Mesenteric fat pad (tissue), 1 donor: ENCODE measurements at places on chromosomes 3 and 15.
A peak's percentile ranks its signal among the peaks of the same experiment; 100 is the strongest.

DNA sequence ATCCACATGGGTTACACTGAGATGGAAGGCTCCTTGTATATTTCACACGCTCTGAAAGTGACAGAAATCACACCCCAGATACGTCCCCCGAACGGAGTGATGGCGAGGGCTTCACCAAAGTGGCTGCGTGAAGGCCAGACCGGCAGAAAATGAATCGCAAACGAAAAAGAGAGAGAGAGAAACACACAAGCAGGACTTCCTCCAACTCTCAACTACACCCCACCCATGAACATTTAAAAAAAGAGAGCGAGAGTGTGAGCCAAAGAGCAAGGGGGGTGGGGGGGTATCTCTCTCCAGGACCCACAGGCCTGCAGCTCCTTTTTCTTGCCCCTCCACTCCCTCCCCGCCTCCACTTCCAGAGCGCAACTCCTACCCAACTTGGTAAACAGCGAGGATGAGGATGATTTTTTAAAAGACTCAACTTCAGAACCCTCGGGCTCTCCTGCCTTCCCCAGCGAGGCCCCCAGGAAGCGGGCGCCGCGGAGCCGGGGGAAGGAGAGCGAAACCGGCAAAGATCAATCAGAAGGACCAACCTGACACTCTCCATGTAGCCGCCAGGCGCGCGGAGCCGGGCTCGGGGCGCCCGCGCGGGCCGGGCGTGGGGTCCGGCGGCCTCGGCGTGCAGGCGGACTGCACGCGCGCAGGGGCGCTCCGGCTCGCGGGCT lies 519.1 kb downstream of the FOXP1 start:
- peak; percentile 91 for DNase-seq

DNA sequence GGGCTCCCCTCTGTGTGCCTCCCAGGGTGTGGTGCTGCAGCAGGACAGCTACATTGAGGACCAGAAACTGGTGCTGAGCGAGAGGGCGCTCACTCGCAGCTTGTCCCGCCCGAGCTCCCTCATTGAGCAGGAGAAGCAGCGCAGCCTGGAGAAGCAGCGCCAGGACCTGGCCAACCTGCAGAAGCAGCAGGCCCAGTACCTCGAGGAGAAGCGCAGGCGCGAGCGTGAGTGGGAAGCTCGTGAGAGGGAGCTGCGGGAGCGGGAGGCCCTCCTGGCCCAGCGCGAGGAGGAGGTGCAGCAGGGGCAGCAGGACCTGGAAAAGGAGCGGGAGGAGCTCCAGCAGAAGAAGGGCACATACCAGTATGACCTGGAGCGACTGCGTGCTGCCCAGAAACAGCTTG lies 53.7 kb downstream of the KLHL25 start:
- no peak for DNase-seq

GRCh38 chr3:29565236-29565635 lies 284.4 kb downstream of the RBMS3 start:
- DNase-seq = no peak

- DNase-seq = no peak
Observed at GRCh38 chr3:152261329-152261728, 7.4 kb upstream of the MBNL1 start.

DNA sequence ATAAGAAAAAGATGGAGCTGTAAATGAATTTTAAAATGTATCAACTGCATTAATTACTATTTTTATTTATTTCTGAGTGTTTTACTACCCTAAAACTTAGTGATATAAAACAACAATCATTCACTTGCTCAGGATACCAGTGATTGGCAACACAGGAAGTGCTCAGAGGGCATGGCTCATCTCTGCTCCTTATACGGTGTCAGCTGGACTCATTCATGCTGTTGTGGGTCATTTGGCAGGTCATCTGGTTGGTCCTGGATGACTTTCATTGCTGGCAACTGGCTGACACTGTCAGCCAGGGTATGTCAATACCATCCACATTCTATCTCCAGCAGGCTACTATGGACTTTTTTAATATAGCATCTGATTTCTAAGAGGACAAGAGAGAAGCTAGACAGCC lies 689.6 kb upstream of the NECTIN3 start:
- no peak for DNase-seq

DNA sequence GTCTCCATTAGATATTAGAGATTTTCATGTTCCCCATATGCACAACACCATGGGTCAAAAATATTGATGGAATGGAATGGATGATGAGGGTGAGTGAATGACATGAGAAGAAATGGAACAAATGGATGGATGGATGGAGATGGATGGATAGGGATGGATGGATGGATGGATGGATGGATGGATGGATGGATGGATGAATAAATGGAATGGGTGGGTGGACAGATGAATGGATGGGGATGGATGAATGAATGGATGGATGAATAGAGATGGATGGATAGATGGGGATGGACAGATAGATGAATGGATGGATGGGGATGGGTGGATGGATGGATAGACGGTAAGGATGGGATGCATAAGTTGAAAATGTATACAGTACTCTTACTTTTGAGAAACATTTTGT lies 18.6 kb downstream of the CFAP92 start:
- no peak for DNase-seq

DNA sequence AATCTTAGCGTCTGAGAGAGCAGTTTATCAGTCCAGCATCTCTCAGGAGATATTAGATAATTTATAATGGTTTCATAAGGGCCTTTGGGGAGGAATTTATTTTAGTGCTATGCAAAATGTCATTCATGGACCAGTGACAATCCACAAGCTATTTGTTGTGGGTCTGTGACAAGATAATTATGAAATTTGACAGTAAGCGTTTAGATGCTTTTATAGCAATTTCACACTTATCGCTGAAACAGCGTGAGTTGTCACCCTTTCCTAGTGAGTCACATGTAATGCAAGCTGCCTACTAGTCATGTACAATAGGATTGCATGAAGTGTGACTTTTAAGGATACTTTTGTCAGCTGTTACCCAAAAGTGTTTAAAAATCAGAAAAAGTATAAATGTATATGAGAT lies 315.6 kb upstream of the THBS1 start:
- no peak for DNase-seq

GRCh38 chr15:76196269-76197231 lies 114.7 kb downstream of the ETFA start:
- no peak for DNase-seq

- no peak for DNase-seq
Observed at GRCh38 chr15:63291507-63291906, 14.1 kb downstream of the APH1B start.

- DNase-seq = peak; percentile 62
Observed at GRCh38 chr15:64152507-64153387, 1.2 kb downstream of the SNX22 start.

DNA sequence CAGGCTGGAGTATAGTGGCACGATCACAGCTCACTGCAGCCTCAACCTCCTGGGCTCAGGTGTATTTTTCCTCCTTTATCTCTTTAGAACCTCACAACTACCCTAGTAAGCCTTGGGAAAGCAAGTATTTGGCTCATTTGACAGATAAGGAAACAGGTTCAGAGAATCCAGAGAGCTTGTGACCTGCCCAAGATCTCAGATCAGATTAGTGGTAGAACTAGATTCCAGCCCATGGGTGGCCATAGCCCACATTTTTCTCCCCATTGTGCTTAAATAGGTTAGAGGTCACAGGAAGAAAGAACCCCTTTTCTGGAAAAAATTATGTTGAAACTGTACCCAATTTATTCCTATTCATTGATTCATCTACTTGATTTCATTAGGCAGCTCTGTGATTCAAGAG lies 64.3 kb downstream of the TSC22D2 start:
- no peak for DNase-seq

GRCh38 chr3:104974316-104974715 lies 392.4 kb upstream of the ALCAM start:
- DNase-seq = no peak

DNA sequence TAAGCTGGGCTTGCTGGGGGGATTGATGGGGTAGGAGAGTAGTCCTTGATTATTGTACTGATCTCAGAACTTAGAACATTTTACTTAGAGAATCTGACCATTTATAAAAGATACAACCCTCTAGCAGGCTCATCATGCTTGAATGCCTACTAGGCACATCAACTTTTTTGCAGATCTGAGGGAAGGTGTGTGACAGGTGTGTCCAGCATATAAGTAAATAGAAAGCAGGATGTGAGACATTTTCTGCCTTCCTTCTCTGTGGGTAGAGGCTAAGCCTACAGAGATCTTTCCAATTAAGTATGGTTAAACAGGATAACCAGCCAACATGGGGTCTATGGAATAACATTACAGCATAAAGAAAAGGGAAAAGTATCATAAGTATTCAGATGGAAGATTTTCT lies 159.1 kb downstream of the AKAP13 start:
- DNase-seq = no peak

- DNase-seq = no peak
Observed at GRCh38 chr15:49062900-49063299, 16.7 kb upstream of the SECISBP2L start.

DNA sequence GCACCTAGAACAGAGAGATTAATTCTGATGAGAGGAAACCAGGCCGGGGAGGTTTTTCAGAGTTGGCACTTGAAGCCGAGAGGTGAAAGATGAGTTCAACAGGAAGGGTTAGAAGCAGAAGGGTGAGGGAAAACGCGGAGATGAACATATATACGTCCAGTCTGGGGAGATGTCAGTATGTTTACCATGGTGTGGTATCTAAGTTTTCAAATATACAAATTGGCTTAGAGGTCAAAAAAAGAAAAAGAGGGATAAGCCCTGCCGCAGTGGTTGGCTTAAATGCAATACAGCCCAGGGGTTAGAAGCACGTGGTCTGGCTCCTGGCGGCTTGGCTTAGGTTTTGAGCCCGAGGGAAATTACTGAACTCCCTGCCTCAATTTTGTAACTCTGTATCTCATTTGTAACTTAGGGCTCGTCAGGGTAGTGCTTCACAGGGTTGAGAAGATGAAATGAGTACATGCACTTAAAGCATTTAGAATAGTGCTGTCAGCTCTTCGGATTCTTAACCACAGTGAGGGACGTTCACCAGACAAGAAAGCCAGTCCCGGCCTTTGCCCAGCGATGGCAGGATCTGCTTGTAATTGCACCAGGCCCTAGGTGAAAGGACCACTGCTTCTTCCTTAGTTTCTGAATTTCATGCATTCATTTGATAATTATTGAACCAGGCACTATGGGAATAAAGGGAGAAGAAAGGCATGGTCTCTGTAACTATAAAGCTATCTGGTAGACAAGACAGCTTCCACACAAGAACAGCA lies 6.4 kb downstream of the HES1 start:
- DNase-seq = no peak

- DNase-seq = no peak
Observed at GRCh38 chr3:33918126-33918756, 119.8 kb downstream of the PDCD6IP start.

GRCh38 chr3:126394179-126394976 lies at the start of gene CFAP100:
Gene CFAP100, plus strand, starts transcription at chr3:126394909. Its CDS starts 1,092 bp downstream, at chr3:126396001.
- peak; percentile 81 for DNase-seq

DNA sequence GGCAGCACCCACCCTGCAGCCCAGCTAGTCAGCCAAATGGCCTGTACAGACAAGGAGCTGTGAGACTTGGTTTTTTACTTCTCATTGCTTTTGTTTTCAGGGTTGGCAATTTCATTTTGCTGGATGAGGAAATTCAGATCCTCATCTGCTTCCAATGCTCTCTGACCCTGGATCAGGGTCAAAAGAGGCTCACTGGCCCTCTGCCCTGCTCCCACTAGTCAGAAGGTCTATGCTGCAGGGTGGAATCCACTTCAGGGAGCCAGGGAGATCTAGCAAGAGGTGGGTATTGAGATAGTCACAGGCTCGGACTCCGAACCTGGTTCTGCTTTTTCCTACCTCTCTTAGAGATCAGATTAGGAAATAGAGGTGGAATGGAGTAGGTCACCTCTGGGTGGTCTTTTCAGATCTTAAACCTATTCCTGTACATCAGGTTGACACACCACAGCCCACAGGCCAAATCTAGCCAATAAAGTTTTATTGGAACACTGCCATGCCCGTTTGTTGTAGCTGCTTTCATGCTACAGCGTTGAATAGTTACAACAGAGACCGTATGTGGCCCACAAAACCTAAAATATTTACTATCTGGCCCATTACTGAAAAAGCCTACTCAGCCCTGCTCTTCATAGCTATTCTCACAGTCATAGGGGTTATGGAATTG lies 26.4 kb upstream of the GLCE start:
- no peak for DNase-seq

GRCh38 chr3:69999140-70000027 lies at the start of gene SAMMSON:
Gene SAMMSON, plus strand, starts transcription at chr3:69999733.
- no peak for DNase-seq

GRCh38 chr15:69807721-69808120 lies 290.0 kb downstream of the TLE3 start:
- no peak for DNase-seq

DNA sequence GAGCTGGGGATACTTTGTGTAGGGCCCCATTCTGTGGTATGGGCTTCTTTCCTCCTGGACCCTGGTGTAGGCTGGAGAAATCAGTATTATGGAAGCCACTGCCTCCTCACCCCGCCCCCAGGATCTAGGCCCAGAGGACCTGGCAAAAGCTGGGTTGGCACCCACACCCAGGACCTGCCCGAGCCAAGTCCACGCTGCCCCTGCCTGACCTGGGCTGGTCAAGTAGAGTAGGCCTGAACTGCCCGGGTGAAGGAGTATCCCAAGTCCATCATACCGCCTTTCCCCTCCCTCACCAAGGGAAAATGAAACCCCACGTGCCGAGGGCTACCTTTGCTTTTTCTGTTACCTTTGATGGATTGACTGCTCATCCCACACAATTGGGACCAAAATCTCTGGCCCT lies 37.7 kb upstream of the TRAK1 start:
- DNase-seq = no peak

GRCh38 chr3:25007974-25008658 lies 419.9 kb upstream of the RARB start:
- DNase-seq = no peak

DNA sequence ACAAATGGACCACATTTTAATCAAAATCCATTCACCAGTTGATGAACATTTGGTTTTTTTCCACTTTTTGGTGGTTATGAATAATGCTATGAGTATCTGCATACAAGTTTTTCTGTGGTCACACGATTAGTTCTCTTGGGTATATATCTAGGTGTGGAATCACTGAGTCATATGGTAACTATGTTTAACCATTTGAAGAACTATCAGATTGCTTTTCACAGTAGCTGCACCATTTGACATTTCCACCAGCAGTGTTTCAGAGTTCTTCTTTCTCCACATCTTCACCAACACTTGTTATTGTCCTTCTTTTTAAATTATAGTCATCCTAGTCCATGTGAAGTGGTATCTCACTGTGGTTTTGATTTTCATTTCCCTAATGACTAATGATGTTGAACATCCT lies 33.3 kb upstream of the ATG7 start:
- DNase-seq = no peak

GRCh38 chr15:48945386-48945785 lies 18.3 kb downstream of the SHC4 start:
- no peak for DNase-seq

DNA sequence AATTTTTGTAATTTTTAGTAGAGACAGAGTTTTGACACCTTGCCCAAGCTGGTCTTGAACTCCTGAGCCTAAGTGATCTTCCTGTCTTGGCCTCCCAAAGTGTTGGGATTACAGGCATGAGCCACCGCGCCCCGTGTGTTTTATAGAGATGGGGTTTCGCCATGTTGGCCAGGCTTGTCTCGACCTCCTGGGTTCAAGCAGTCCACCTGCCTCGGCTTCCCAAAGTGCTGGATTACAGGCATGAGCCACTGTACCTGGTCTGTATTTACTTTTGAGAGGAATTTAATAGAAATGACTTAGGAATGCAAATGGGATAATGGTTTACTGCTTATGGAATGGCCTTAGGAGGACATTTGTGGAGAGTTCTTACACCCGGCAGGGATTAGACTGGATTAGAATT lies 10.8 kb downstream of the TATDN2 start:
- DNase-seq = peak; percentile 87

- no peak for DNase-seq
Observed at GRCh38 chr3:127999509-128000106, 52.6 kb upstream of the SEC61A1 start.

GRCh38 chr3:52321481-52321880 lies 5.4 kb downstream of the DNAH1 start:
- no peak for DNase-seq
